ENCODE measurements at places on chromosomes 4 and X. TPM values are rescaled to one million over a fixed set of nuclear protein-coding genes. Genes with fewer than 3 reads are reported as not detected.

The FAM9B gene
- not detected for total RNA-seq

The F8A3 gene
- 5.5 TPM for total RNA-seq

The SMR3B gene
- total RNA-seq = not detected

The SEL1L3 gene
- 35.1 TPM for total RNA-seq

The NHSL2 gene
- total RNA-seq = 8.1 TPM

The PLP2 gene
- 12.9 TPM for total RNA-seq

- no peak for DNase-seq
- H3K27me3 ChIP-seq = no peaks in the 10 kb centered on the region
- H3K36me3 ChIP-seq = no peaks in the 10 kb centered on the region
- peaks cover 17% of the 10 kb centered on the region for H3K4me1 ChIP-seq
- H3K4me3 ChIP-seq = no peak overlapping the region
Observed at GRCh38 chr4:112664611-112665010, 27.7 kb downstream of the LARP7 start.

GRCh38 chr4:3196670-3197359, 52.1 kb upstream of the MSANTD1 start:
- H3K4me3 ChIP-seq = no peak overlapping the region
- H3K36me3 ChIP-seq = peaks cover 6% of the 10 kb centered on the region
- no peaks in the 10 kb centered on the region for H3K4me1 ChIP-seq
- DNase-seq = no peak
- H3K27me3 ChIP-seq = no peaks in the 10 kb centered on the region

DNA sequence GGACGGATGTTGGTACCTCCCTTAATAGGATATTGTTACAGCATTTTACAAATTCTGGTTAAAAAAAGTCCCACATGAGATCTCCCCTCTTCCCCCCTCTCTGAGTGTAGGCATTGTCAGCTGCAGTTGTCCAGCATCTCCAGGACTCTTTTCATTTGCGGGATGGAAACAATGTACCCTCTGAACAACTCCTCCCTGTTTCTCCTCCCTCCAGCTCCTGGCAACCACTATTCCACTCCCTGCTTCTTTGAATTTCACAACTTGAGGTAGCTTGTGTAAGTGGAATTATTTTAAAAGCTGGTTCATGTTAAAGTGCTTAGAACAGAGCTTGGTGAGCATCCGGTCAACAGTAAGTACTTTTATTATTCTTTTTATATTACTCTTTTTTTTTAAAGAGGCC, 69.8 kb downstream of the TBL1X start:
- H3K27me3 ChIP-seq = no peaks in the 10 kb centered on the region
- no peak for DNase-seq
- no peak overlapping the region for H3K27ac ChIP-seq
- H3K4me1 ChIP-seq = peaks cover 50% of the 10 kb centered on the region
- H3K4me3 ChIP-seq = no peak overlapping the region

- peak overlapping the region; percentile 79 for H3K27ac ChIP-seq
- H3K4me3 ChIP-seq = peak overlapping the region; percentile 20
- H3K27me3 ChIP-seq = no peaks in the 10 kb centered on the region
- peaks cover 84% of the 10 kb centered on the region for H3K4me1 ChIP-seq
- DNase-seq = no peak
Observed at GRCh38 chrX:45801554-45801953, 600.9 kb upstream of the DIPK2B start.

- DNase-seq = peak; percentile 77
- no peaks in the 10 kb centered on the region for H3K36me3 ChIP-seq
- H3K4me1 ChIP-seq = peaks cover 48% of the 10 kb centered on the region
- H3K27ac ChIP-seq = 0 out of 2 replicates have a peak within 1 kb of the TSS, but pooled peaks have one; percentile 64
- H3K4me3 ChIP-seq = peak within 1 kb of the TSS; percentile 93
Observed at GRCh38 chr4:139556071-139556723, at the start of gene SETD7. Gene SETD7, minus strand, starts transcription at chr4:139556219. Its CDS starts 82 bp downstream, at chr4:139556137.

- no peaks in the 10 kb centered on the region for H3K27me3 ChIP-seq
- no peaks in the 10 kb centered on the region for H3K4me1 ChIP-seq
- no peak for DNase-seq
- H3K27ac ChIP-seq = no peak overlapping the region
Observed at GRCh38 chrX:136954930-136955329, 74.4 kb upstream of the RBMX start.

GRCh38 chr4:1094336-1094690, 19.1 kb downstream of the RNF212 start:
- H3K4me3 ChIP-seq = no peak overlapping the region
- H3K36me3 ChIP-seq = no peaks in the 10 kb centered on the region
- H3K4me1 ChIP-seq = no peaks in the 10 kb centered on the region
- H3K27ac ChIP-seq = no peak overlapping the region

- H3K27me3 ChIP-seq = 0 out of 2 replicates have a peak, but pooled peaks cover 3% of the 10 kb centered on the region
- H3K27ac ChIP-seq = no peak overlapping the region
- no peak for DNase-seq
- H3K36me3 ChIP-seq = no peaks in the 10 kb centered on the region
- peaks cover 5% of the 10 kb centered on the region for H3K4me1 ChIP-seq
Observed at GRCh38 chr4:168710353-168710946, 213.6 kb downstream of the PALLD start.
